ENCODE measurements at places on chromosomes 5 and 9. TPM values are rescaled to one million over a fixed set of nuclear protein-coding genes. Genes with fewer than 3 reads are reported as not detected.

GRCh38 chr5:119019949-119020348 lies 31.6 kb upstream of the DTWD2 start:
- no peak for DNase-seq

DNA sequence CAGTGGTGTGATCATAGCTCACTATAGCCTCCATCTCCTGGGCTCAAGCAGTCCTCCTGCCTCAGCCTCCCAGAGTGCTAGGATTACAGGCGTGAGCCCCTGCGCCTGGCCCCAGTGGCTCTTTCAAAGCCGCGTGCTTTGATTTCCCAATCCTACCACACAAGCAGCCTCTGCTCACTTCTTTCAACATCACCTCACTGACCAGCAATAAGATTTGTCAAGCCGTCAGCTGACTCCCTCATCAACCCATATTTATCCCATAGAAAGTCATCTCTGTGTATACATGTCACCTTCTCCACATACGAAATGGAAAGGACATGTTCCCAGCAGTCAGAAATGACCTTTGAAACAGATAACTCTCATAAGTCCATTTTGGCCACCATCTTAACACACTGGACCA lies 26.0 kb downstream of the SLC31A2 start:
- DNase-seq: no peak

AHRR gene
- 0.13 TPM for polyA plus RNA-seq

GRCh38 chr9:17824191-17824590 lies 245.3 kb downstream of the SH3GL2 start:
- no peak for DNase-seq

GRCh38 chr5:73318308-73318719 lies 130.3 kb downstream of the FOXD1 start:
- no peak for DNase-seq

- no peak for DNase-seq
Measured at GRCh38 chr5:155772009-155772662, 554.8 kb upstream of the SGCD start.

- DNase-seq: no peak
Measured at GRCh38 chr5:150167908-150168307, 1.3 kb downstream of the CDX1 start.
